ENCODE measurements at places on chromosomes 12 and 14.

- DNase-seq = no peak
Observed at GRCh38 chr14:95151561-95151960, 5.8 kb downstream of the DICER1 start.

- no peak for DNase-seq
Observed at GRCh38 chr14:51652168-51653078, 713 bp downstream of the FRMD6 start.

DNA sequence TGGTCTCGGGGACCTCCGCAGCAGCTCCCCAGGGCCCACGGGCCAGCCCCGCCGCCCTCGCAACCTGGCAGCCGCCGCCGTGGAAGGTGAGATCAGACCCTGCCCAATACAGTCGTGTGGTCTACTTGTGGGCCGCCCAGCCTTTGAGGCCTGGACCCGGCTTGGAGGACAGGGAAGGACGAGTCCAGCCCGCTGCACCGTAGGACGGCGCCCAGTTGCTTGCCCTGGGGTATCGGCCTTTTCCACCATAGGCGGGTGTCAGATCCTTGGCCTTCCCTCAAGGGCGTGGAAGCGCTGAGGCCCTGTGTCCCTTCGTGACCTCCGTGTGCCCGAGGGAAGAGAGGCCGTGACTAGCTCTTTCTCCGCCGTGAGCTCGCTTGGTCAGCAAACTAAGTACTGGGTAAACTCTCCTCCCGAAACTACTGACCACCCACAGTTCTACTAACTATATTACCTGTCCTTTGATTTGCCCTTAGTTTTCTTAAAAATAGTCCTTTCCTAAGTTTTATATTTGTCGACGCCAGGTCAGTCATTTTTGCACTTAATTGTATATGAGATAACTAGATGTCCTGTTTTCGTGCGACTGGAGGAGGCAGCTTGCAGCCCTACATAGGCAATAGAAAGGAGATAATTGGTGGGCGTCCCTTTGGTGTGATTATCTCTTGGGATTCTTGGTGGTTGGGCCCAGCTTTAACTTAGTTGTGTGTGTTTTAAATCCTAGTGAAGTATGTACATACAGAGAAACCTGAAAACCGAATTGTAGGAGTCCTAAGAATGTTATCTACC, 757 bp downstream of the SLC25A3 start:
- DNase-seq = no peak

GRCh38 chr14:96727491-96727890, 69.7 kb upstream of the VRK1 start:
- DNase-seq = no peak

- DNase-seq = no peak
Observed at GRCh38 chr14:75851574-75851866, 130.3 kb downstream of the TGFB3 start.

DNA sequence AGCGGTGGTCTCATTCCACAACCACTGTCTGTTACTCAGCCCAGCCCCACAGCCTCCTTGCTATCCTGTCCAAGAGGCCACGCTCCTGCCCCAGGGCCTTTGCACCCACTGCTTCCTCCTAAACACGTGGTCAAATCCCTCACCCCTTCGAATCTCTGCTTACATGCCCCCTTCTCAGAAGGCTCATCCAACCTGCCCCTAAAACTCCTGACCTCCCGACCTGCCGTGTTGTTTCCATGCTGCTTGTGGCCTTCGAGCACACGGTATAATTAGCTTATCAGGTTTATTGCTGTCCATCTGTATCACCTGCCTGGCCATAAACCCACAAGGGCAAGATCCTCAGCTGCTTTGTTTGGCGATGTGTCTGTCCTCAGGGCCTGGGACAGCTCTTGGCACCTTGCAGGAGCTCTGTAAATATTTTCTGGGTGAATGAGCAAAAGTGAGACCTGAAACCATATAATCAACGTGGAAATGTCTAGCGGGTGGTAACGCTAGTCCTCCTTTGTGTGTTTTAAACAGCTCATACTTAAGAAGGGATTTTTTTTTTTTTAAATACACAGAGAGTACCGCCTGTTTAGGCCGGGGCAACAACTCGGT, 36.0 kb downstream of the SCARB1 start:
- DNase-seq = no peak

DNA sequence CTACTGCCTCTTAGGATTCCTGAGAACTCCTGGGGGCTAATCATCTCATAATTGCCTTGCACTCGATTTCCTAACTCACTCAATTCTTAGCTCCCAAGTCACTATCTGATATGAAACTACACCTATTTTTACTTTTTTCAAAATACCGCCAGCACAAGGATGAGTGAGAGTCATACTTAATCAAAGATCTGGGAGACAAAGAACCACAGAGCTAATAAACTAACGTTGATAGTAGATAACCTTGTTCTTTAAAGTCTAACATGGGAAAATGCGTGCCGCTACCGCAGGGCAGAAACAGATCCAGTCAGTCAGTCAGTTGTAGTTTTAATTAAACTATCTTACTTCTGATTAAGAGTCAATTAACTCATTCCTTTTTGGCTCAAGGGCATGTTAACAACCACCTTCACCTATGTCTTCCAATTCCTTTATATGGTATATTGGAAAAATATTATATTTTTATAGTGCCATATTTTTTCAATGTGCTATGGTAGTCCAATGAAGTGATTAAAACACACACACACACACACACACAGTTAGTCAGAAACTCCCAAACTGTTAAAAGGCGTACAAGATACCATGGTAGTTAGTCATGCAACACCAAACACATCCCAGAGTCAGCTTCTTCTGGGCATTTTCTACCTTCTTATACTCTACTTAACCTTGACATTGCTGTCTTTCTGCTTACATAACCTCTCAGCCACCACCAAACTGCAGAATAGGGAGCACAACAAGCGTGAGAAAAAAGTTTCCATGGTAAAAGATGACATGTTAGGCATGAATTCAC, 114.0 kb downstream of the KLHL28 start:
- DNase-seq = no peak

DNA sequence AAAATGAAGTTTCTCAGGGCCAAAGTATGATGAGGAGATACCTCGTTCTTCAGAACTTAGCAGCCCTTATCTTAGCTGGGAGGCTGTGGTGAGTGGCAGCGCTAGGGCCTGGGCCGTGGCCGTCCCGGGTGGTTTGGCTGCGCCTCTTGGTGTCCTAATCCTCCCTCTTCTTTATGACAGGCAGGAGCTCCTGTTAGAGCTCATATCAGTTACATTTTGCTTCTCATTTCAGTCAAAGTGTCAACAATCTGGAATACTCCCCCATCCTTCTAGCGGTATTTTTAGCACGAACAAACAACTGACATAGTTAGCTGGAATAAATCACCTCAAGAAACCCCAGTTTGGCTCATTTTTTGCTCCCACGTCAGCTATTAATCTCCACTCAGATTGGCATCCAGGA, 188.8 kb downstream of the TTC7B start:
- DNase-seq = no peak

GRCh38 chr12:90163975-90164374, 455.3 kb upstream of the ATP2B1 start:
- DNase-seq = no peak

DNA sequence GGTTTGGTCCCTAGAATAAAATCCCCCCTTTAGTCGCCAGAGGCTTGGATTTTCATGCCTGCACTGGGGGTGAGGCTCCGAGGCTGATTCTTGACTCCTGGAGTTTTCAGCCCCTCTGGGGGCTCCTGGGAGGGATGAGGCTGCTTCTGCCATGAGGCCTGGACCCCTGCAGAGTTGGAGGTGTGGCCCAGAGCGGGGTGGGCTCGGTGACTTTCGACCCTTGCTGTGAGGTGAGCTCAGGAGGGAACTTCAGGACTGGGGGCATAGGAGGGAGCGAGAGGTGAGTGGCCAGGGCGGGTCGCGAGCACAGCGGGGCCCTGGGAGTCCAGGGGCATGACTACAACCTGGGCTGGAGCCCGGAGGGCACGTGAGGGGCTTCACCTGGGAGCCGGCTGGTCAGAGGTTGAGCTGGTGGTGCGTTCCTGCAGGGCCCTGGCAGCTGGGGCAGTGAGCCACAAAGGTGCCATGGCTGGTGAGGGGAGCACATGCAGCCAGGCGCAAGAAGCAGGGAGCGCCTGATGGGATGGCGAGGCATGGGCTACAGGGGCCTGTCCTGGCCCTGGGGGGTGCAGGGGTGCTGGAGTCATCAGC, 168.2 kb downstream of the KIF26A start:
- DNase-seq = no peak

DNA sequence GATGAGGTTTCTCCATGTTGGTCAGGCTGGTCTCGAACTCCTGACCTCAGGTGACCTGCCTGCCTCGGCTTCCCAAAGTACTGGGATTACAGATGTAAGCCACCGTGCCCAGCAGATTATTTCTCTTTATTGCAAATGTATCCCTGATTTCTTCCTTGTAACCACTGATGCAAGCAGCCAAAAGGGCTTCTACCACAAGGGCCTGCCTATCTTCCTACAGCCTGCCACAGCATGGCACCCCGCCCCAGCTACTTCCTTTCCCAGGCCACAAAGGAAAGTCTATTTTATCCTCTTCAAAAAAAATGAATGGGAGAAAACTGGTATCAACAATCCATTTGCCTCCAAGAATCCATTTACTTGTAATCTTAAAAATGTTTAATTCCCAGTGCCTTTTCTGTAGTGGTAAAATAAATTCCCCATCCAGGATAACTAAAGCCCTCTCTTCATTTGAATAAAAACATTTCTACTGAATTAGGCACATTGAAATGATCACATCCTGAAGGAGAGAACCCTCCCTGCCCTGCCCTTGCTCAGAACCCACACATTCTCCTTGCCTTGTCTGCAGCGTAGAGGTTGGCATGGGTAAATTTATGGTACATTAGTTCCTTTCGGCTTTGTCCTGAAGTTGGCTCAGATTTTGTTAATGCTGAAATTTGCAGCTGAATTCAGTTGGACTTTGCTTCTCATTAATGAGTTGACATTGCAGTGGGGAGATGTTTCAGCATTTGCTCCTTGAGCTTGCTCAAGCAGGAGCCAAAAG, 19.2 kb downstream of the GPHB5 start:
- no peak for DNase-seq

DNA sequence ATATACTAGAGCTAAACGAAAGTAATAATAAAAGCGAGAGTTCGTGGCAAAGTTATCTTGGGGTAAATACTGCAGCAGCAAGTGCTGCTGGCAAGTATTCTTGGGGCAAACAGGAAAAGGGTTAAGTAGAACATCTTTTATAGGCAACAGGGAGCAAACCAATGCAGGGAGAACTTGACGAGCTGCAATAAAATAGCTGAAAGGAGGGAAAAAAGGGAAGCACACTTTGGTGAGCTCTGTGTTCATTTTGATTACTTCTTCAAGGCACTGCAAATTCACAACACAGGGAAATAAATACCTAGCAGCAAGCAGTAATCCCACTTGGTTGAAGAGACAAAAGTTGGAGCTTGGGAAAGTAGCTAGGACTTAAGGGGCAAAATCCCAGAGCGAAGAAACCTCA, 42.3 kb upstream of the TTC7B start:
- no peak for DNase-seq

DNA sequence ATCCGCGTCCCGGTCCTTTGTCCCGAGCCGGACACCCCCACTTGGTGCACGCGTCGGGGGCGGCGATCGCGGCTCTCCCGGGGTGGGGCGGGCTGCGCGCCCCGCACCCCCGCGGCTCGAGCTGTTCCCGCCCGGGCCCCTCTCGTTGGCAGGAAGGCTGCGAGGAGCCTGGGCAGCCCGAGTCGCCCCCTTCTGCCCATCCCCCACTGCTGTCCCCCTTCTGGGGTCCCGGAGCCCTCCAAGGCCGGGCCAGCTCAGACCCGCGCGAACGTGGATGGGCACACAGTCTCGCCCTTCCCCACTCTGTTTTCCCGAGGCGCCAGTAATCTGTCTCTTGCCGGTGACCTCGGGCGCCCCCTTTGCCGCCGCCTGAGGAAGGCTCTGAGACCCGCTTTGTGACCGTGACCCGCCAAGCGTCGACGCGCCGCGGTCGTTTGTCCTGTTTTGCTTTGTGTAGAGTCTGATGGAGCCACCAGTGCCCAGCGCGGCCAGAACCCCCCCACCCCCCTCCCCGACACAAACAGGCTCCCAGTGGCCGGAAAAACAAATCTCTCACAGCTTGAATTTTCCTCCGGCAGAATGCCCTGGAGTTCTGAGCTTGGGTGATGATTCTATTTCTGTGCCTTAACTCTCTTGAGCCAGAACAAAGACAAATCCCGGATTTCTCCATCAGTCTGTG, 610 bp downstream of the C14orf132 start:
- no peak for DNase-seq

DNA sequence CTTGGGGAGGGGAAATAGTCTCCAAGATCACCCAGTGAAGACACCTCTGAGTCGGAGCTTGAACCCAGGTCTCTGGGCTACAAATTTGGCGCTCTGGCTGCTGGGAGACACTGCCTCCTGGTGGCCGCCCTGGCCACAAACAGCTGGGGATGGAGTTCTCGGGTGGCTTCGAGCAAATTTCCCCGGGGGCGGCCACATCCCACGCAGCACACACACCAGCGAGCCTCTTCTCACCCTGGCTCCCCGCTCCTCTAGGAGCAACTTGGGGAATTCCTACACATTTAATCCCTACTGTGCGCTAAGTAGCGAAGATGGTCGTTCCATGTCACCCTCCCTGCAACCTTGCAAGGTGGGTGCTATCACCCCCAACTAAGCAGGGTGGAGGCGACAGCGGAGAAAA, 66.2 kb upstream of the BEGAIN start:
- no peak for DNase-seq

GRCh38 chr12:101743724-101744472, 4.6 kb upstream of the SYCP3 start:
- no peak for DNase-seq

DNA sequence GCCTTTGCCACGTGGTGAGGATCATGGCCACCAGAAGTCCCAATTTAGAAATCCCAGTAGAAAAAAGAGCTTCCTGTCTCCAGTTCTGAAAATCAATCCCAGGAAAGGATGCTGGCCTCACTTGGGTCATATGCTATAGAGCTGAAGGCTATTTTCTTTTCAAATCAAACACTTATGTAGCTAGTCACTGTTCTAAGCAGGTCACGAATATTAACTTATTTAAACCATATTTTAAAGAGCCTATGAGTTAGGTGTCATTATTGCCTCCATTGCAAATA, 97.5 kb downstream of the VCPKMT start:
- no peak for DNase-seq

DNA sequence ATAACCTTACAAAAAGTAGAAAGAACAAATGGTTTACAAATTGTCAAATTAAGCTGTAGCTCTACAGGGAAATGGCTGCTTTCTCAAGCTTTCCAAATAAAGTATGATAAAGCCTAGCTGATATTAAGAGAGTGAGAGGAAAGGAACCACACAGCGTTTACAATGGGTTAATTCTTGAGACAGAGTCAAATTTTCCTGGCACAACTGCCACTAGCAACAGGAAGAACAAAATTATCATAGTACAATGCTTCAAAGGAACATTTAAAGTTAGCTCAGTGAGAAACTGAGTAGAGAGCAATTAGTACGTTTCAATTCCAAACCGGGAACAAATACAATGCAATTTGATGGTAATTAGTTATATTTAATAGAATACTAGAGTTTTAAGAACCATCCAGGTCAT, 116.0 kb downstream of the PPP1R12A start:
- DNase-seq = peak; percentile 76

DNA sequence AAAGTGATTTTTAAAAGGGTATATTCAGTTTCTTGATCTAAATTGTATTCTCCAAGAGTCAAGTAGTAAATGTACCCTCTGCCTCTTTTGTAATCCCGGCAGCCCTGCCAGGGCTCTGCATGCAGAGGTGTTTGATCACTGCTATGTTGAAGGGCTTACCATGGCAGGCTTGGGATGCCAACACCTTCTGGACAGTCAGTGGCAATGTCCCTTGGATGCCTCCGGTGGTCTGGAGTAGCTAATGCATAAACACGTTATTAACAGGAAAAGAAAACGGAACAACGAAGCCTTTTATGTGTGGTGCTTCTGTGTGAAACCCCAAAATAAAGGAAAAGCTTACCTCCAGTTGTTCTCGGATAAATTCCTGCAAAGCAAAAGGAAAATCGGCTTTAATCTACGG, 19.9 kb downstream of the EIF2B2 start:
- DNase-seq = no peak

All from COLO829 (cell line).